Calu3 (cell line): ENCODE measurements at places on chromosomes 1 and 21. TPM values are rescaled to one million over a fixed set of nuclear protein-coding genes. Genes with fewer than 3 reads are reported as not detected.

The NDC1 gene
- 40.6 and 44.8 TPM in 2 replicates for total RNA-seq

- no peak for DNase-seq
Measured at GRCh38 chr21:36640721-36641244, 58.1 kb upstream of the SIM2 start.

The MIA3 gene
- total RNA-seq = 60.3 and 72.6 TPM in 2 replicates

The MARK1 gene
- 1.8 and 3.0 TPM in 2 replicates for total RNA-seq

The NKAIN1 gene
- total RNA-seq = not detected in 2 replicates

DNA sequence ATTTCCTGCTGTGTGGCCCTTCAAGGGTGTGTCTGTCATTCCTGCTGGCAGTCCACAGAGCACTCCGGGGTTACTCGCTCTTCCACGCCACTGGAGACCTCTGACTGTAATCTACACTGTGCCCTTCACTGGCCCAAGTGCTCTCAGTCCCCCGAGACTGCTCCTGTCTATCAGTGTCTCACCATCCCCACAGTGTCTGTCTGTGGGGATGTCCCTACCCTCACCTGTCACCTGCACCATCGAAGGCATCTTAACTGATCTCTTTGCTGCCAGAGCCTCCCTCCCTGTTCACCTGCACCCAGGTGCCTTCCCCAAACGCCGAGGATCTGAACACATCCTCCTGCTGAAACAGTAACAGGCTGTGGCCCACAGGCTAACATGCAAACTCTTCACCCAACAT, 136.7 kb downstream of the MATN1 start:
- DNase-seq = no peak

DNA sequence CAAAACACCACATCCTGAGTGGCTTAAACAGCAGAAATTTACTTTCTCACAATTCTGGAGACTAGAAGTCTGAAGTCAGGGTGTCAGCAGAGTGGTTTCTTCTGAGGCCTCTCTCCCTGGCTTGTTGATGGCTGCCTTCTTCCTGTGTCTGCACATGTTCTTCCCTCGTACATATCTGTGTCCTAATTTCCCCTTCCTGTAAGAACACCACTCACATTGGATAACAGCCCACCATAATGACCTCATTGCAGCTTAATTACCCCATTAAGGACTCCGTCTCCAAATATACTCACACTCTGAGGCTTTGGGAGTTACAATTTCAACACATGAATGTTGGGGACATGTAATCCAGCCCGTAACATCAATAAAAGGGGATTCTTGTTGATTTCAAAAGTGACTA, 23.4 kb downstream of the C8A start:
- no peak for DNase-seq

The MIB2 gene
- 50.0 and 50.3 TPM in 2 replicates for total RNA-seq

The WDR64 gene
- not detected in 2 replicates for total RNA-seq

DNA sequence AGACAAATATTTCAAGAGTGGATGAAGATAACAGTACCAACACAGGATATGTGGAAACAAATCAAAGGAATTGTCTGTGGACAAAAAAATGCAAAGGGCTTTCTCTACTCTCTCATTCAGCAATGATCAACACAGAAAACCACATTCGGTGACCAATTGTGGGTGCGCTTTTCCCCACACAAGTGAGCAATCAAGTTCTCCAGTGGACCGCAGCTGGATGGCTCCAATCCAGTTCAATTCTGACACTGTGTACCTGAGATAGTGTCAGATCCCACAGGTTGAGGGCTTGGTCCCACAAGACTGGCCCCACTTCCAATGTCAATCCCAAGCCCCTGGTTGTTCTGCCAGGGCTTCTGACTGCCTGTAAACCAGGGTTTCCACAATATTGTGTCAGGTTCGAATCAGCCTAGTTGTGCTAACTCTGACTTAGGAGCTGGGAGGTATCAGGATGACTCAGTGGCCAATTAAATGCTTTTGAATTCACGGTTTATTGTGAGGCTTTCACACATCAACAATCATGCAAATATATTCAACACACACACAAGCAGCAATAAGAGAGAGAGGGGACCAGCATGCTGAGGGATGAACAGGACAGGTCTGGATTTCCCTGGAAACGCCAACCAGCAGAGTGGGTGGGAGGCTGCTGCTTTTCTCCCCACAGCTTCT, 87.0 kb upstream of the BTG3 start:
- no peak for DNase-seq
